ENCODE measurements at places on chromosomes 13 and 19.
A peak's percentile ranks its signal among the peaks of the same experiment; 100 is the strongest.

- DNase-seq, result no peak
These were observed 105.4 kb upstream of the MBNL2 start for GRCh38 chr13:97116754-97117153.

- no peak for DNase-seq
These were observed 36.7 kb downstream of the MBNL2 start for GRCh38 chr13:97258801-97259200.

DNA sequence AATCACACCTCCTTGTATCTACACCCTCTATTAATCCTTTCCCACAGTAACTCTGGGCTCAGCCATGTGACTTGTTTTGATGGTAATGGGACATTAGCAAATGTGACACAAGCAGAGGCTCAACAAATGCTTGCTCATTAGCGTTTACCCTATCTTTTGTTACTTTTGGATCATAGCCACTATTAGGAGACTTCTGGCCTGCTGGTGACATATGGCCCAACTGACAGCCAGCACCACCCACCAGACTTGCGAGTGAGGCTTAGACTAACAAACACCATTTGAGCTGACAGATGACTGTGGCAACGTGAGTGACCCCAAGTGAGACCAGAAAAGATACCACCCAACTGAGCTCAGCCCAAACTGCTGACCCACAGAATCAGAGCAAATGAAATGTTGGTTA lies 154.1 kb downstream of the OLFM4 start:
- DNase-seq, result no peak

DNA sequence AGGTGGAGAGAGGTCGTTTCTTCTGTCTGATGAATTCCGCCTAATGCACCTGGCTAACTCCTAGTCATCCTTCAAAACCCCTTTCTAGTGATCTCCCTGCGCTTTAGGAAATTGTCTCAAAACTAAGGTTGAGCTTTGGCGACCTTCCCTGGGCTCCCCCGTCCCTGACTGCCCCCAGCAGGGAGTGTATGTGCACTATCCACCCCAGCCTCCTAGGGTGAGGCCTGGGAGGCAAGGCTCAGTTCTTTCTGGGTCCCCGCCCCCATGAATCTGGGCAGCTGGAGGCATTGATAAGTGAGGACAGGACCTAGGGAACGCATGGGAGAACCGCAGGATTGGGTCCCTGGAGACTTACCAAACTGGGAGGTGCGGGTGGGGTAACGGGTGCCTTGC lies 378 bp downstream of the TLE6 start:
- DNase-seq, result no peak

DNA sequence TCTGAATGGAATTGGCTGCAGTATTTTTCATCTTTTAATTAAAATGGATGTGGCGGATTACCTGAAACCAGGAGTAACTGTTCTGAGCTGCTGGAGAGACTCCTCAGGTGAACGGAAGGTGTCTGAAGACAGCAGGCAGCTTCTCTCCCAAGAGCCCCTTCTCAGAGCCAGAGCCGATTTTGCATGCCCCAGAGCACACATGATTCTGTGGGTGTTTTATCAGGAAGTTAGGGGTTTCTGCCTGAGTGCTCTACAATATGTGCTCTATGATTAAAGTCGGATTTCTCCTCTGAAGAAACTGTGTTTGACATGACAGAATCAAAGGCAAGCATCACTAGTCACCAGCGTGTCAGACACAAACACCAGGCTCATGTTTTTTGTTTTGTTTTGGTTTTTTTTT lies 60.7 kb upstream of the MCF2L start:
- DNase-seq, result no peak

DNA sequence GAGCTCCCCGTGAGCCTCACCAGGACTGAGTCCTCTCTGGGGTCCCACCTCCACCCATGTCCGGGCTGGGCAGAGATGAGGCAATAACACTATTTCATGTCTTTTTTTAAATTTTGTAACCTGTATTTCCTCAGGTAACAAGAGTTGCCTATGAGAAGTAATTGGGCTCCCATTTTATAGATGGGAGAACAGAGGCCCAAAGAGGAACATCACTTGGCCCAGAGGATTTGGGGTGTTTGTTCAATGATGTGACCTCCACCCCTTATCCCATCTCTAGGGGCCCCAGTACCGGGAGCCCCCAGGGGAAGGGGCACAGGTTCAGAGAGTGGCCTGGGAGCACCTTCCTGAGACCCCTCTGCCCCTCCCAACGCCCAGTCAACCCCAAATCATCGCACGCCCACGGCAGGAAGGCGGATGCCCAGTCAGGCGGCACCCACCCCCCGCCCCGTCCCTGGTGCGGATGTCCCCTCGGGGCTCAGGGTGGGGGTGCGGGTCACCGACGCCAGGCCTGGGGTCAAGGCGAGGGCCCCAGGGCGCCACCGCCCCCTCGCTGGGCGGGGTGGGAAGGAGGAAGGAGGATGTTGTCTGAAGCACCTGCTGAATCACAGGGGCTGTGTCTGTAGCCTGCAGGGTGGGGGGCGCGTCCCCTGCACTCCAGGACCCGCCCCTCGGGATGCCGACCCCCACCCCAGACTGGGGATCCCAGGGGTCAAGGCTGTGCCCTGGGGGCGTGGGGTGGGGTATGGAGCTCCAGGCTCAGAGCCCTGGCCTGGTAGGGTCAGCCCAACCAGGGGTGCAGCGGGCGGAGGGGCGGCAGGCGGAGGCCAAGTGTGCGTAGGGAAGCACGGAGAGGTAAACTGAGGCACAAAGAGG lies 9.0 kb upstream of the CIRBP start:
- DNase-seq, result no peak

GRCh38 chr13:80939581-80939980 lies 598.7 kb upstream of the SPRY2 start:
- DNase-seq, result no peak

- DNase-seq, result no peak
These were observed 108.6 kb downstream of the AKAP11 start for GRCh38 chr13:42380420-42381164.

DNA sequence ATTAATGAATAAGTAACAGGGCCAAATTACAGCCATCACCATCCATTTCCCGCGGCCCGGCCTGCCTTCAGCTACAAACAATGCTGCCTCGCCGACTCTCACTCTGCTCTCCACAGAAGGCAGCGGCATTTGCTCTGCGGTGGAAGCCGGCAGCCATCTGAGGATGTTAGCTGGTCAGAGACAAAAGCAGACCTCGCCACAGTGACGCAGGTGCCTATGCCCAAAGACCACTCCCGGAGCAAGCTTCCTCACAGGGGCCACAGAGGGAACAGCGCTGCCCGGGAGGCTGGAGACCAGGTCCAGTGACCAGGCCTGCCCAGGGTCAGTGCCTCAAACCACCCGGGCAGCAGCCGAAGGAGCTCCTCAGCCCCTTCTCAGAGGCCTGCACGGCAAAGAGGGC lies 16.4 kb downstream of the PEPD start:
- peak; percentile 77 for DNase-seq

GRCh38 chr19:1166872-1167573 lies 7.0 kb downstream of the SBNO2 start:
- no peak for DNase-seq

DNA sequence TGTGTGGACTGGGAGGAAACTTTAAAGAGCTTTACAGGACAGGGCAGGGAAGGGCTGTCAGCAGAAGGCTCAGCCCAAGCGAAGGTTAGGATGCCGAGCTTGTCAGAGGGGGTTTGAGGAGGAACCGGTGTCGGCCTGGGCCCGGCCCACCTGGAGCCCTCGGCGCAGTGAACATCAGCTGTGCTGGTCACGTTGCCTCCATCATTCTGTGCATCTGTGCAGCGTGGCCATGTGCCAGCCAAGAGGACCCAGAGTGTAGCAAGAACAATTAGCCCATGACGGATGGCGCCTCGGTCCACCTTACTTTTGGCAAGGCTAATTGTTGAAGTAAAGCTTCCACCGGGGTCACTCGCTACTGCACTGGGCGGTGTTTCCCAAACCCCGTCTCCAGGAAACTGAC lies 161.4 kb downstream of the PTPRS start:
- DNase-seq, result no peak

- no peak for DNase-seq
These were observed 643.3 kb downstream of the SLITRK5 start for GRCh38 chr13:88314496-88314895.

DNA sequence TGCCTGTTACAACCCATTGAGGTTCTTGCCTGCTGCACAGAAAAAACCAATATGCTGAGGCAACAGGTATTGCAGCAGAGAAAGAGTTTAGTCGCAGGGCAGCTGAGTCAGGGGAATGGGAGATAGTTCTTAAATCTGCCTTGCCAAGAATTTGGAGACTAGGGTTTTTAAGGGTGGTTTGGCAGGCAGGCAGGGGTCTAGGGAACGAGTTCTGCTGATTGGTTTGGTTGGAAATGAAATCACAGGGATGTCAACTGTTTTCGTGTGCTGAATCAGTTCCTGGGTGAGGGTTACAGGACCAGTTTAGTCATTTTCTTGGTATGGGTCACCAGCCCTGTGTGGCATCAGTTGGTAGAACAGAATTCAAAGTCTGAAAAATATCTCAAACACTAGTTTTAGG lies 36.6 kb downstream of the PDS5B start:
- DNase-seq, result no peak

DNA sequence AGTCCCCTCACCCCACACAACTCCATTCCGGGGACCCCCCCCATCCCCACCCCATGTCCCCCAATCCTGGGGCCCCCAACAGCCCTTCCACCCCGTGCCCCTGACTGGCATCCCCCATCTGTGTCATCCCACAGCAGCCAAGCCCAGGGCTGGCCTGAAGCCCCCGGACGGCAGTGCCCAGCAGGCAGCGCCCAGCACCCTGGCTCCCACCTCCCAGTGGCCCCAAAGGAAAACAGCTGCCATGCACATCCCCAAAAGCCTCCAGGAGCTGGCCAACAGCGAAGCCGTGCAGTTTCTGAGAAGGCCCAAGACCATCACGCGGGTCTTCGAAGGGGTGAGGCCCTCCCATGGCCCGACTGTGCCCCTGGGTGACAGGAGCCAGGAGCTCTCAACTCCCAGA lies 1.4 kb downstream of the SYNGR4 start:
- no peak for DNase-seq

DNA sequence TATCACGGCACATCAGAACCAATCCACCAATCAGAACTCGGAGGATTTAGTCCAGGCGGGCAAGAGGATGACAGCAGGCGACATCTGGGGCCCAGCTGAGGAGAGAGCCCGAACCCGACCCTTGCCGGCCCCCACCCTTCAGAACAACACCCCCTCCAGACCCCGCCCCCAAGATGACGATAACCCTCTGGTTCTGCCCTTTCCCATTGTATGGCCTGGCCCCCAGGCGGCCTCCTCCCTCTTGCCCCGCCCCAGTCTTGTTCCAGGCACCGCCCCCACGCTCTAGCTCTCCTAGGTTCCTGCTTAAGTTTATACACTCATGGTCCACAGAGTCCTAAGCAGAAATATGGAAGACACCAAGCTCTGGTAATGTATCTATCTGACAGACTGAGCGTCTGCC lies 2.8 kb upstream of the ZNF83 start:
- DNase-seq, result no peak

DNA sequence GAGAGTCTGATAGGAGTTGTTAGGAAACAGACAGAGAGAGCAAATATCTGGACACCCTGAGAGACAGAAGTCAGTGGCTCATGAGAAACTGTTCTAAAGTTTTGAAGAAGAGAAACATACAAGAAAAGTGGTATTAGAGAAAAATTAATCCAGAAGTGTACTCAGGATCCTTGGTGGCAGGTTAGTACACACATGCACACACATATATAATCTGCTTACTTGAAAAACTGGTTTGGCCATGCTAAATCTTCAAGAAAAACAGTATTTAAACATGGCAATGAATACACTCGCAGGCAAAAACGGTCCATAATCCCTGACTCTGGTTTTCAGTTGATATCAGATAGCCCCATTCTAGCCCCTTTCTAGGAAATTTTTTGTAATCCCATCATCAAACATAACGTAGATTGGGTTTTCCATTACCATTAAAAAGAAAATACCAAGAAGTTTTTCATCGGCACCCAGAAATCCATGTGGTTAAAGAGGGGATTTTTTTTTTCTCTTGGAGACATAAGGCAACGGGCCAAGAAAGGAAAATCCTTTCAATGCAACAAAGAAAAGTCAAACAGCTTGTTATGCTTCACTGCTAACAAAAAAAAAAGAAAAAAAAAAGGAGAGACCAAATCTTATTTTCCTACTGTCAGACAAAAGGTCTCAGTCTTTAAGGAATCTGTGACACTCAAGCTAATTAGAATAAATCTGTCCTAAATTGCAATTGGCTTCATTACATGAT lies 178.0 kb upstream of the MIR17HG start:
- DNase-seq, result no peak

- no peak for DNase-seq
These were observed 378.3 kb downstream of the GPC5 start for GRCh38 chr13:91776611-91777193.

- DNase-seq, result no peak
These were observed 95.0 kb downstream of the UQCRFS1 start for GRCh38 chr19:29117926-29118325.

DNA sequence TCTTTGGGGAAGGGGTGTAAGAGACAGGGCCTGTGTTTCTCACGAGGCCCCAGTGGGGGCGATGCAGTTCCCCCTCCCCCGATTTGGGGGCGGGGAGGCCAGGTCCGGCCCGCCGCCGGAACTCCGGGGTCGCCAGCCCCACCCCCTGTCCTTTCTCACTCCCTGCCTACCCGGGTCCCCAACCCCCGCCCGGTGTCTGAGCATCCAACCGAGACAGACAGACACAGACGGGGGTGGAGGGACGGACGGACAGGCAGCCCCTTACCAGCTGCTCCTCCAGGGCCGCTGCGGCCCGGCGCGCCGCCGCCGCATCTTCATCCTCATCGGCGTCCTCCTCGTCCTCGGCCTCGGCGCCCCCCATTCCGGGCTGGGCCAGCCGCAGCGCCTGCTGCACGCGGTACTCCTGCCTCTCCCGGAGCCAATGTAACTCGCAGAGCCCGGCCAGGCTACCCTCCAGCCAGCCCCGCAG lies 397 bp downstream of the DACT3 start:
- no peak for DNase-seq

- DNase-seq, result no peak
These were observed 6.1 kb downstream of the PTGIR start for GRCh38 chr19:46618670-46619231.

DNA sequence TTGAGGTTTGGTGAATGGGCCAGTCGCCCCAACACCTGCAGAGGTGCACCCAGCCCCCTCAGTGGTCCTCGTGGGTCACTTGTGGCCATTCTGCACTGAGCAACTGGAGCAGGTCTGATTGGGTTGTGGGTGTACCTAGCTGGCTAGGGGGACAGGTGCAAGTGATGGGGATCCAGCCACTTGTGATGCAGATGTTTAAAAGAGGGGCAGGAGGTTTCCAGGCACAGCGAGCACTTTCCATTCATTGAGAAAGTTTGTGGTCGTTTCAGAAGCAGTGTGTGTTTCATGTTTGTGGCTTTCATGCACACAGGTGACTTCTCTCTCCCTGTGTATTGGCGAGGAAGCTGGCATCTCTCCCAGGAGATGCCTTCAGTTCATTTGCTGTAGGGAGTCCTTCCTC lies 34.7 kb downstream of the TSSK6 start:
- no peak for DNase-seq

All from NCI-H2227 treated with DMSO at 0.1 percent for 48 hours (cell line).